ENCODE measurements at places on chromosomes 4 and X. TPM values are rescaled to one million over a fixed set of nuclear protein-coding genes. Genes with fewer than 3 reads are reported as not detected.

DNA sequence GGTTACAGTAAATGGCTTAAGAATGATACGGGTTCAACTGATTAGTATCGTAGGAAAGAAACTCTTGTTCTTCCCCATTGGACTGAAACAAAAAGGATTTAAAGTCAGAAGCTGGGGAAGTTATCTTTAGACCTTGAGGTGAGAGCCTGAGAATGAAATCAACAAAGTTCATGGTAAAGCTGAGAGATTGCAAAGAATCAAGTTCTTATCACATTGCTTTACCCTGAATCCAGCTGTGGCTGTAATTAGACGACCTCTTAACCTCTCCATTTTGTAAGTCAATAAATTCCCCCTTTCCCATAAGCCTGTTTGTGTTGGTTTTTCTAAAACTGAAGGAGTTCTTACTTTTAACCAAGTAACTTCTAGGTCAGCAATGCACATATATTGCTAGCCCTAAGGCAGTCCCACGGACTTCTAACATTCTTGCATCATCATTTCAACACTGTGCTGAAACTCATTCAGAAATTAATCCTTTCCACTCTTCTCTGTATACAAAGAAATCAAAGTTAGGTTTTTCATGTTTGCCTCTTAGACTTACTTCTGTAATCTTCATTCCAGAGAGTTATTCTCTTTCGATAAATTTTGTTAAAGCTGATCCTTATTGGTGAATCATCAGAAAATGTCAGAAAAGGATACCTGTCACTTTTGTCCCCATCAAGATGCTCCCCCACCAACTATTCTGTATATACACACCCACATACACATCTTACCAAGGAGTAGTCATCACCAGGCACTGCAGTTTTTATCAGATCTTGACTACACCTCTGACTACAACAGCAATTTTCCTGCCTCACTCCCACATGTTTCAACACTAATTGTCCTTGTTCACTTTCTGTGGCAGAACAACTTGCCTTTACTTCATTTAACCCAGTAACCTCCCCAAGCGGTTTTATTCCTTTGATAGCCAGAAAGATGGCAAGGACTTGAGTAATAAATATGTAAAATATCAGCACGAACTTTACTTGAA lies 77.9 kb upstream of the STK26 start:
- no peak overlapping the region for H3K27ac ChIP-seq
- no peaks in the 10 kb centered on the region for H3K36me3 ChIP-seq
- no peak for DNase-seq
- no peak overlapping the region for H3K4me3 ChIP-seq
- peaks cover 10% of the 10 kb centered on the region for H3K27me3 ChIP-seq

- H3K27me3 ChIP-seq: no peaks in the 10 kb centered on the region
- no peak overlapping the region for H3K4me3 ChIP-seq
- H3K36me3 ChIP-seq: peaks cover 2% of the 10 kb centered on the region
- no peak overlapping the region for H3K27ac ChIP-seq
- no peak for DNase-seq
Measured at GRCh38 chrX:14883826-14884225, 10.6 kb downstream of the MOSPD2 start.

GRCh38 chr4:61312526-61312925 lies 112.4 kb downstream of the ADGRL3 start:
- no peak overlapping the region for H3K4me3 ChIP-seq
- H3K27ac ChIP-seq: no peak overlapping the region
- H3K27me3 ChIP-seq: no peaks in the 10 kb centered on the region
- H3K36me3 ChIP-seq: no peaks in the 10 kb centered on the region
- DNase-seq: no peak
- H3K4me1 ChIP-seq: peaks cover 8% of the 10 kb centered on the region

GRCh38 chrX:69844636-69845035 lies 205.1 kb downstream of the AWAT2 start:
- H3K27ac ChIP-seq: no peak overlapping the region
- no peaks in the 10 kb centered on the region for H3K36me3 ChIP-seq
- no peak for DNase-seq
- no peaks in the 10 kb centered on the region for H3K4me1 ChIP-seq
- no peaks in the 10 kb centered on the region for H3K27me3 ChIP-seq

DNA sequence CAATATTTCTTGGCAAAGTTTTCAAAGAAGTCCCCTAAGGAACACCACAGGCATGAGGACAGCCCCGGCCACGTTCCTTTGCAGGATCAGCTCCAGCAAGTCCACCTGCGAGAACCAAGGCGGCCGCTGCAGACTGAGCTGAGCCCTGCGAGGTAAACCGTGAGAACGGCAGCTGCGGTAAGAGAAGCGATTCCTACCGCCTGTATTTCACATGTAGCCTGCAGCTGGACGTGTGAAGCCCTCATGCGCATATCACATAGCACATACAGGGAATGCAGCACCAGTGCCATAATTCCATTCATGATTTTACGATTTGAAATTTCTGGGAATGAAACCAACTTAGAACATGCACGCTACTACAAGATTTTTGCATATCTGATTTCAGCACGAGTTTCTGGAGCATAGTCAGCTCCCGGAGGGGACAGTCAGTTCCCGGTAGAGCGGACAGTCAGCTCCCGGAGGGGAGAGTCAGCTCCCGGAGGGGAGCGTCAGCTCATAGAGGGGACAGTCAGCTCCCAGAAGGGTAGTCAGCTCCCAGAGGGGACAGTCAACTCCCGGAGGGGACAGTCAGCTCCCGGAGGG lies 41.7 kb downstream of the FGFRL1 start:
- H3K36me3 ChIP-seq: no peaks in the 10 kb centered on the region
- H3K4me1 ChIP-seq: peaks cover 26% of the 10 kb centered on the region
- DNase-seq: no peak

DNA sequence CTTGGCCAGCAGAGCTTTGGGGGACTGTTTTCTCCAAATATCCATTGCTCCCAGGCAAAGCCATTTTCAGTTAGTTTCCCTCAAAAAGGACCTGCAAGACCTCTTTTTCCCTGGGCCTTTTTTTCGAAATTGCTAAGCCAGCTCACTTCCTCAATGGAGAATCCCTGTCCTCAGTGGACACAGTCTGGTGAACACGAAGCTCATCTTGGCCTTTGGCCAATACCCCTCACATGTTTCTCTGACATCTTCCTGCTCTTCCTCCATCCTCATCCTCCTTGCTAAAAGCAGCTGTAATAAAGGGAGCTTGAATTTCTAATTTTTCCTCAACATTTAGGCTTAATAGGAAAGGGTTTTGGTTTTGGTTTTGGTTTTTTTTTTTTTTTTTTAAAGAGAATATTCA lies 17.6 kb upstream of the PRPS1 start:
- no peaks in the 10 kb centered on the region for H3K27me3 ChIP-seq
- H3K36me3 ChIP-seq: no peaks in the 10 kb centered on the region
- peaks cover 4% of the 10 kb centered on the region for H3K4me1 ChIP-seq

GRCh38 chrX:107716118-107716684 lies 59.4 kb downstream of the TSC22D3 start:
- no peak for DNase-seq
- H3K27me3 ChIP-seq: no peaks in the 10 kb centered on the region
- peaks cover 16% of the 10 kb centered on the region for H3K36me3 ChIP-seq
- H3K27ac ChIP-seq: peak overlapping the region; percentile 99
- H3K4me1 ChIP-seq: peaks cover 45% of the 10 kb centered on the region

DNA sequence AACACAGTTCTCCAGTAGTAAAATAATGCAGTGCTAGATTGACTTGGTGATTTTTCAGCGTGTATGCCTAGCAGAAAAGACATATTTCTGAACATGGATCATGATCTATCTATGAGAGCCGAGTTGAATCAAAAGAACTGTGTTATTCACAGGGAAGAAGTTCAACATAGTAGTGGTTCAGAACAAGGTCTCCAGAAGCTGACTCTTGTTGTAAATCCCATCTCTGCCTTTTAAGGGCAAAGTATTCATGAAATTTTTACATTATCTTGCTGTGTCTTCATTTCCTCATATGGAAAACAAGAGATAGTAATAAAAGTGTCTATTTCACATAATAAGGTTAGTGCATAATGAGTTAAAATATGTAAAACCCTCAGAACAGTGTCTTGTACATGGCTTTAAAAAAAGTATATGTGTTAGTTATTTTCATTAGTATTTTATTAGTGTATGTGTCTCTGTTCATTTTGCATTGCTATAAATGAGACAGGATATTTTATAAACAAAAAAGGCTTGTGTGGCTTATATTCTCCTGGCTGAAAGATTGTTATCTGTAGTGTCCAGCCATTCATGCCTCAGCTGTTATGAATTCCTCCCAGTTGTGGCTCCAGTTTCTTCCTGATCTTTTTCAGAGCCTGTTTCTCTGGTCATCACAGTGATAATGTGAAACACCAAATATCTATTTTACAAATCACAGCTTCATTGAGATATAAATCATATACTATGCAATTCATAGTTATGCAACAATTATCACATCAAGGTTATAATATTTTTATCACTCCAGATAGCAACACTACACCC lies 1351.2 kb downstream of the STIM2 start:
- no peaks in the 10 kb centered on the region for H3K36me3 ChIP-seq
- no peak overlapping the region for H3K27ac ChIP-seq
- no peak overlapping the region for H3K4me3 ChIP-seq

GRCh38 chr4:123790681-123791080 lies 394.1 kb downstream of the SPRY1 start:
- no peak overlapping the region for H3K27ac ChIP-seq
- H3K4me3 ChIP-seq: no peak overlapping the region

GRCh38 chrX:97522307-97522706 lies 638.6 kb downstream of the RPA4 start:
- H3K4me1 ChIP-seq: no peaks in the 10 kb centered on the region
- H3K4me3 ChIP-seq: no peak overlapping the region
- H3K36me3 ChIP-seq: no peaks in the 10 kb centered on the region
- no peak for DNase-seq

DNA sequence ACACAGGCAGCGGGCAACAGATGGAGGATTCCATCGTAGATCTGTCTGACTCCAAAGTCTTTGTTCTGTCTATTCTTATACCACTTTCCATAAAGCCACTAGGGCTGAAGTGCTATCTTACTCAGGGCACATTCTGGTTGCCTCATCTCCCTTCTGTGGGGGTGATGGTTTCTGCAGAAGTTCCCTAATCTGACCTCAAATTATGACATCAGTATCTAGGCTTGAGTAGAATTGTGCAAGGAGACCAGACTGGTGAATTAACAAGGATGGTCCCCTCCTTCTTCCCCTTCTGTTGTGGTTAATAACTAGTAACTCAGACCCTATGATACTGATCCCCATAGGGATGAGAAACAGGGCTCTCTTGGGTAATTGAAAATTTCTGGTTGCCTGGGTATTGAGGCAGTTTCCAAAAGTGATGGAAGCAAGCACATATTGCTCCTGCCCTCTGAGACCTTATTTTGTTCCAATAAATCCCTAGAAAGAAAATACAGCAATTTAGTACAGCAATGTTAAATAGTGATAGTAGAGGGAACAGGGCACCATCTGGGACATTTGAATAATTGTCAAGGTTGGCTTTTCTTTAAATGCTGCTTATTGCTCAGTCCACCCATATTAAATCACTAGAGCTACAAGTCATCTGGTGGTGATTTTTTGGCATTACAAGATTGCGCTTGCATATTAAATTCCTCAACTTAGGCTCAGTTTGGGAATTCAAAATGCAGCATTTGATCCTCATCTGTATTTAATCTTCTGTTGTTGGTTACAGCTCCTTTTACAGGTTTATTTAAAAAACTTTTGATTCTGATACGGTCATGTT lies 57.3 kb upstream of the AP1S2 start:
- H3K36me3 ChIP-seq: no peaks in the 10 kb centered on the region
- peaks cover 14% of the 10 kb centered on the region for H3K27me3 ChIP-seq
- no peak overlapping the region for H3K27ac ChIP-seq
- no peak for DNase-seq

DNA sequence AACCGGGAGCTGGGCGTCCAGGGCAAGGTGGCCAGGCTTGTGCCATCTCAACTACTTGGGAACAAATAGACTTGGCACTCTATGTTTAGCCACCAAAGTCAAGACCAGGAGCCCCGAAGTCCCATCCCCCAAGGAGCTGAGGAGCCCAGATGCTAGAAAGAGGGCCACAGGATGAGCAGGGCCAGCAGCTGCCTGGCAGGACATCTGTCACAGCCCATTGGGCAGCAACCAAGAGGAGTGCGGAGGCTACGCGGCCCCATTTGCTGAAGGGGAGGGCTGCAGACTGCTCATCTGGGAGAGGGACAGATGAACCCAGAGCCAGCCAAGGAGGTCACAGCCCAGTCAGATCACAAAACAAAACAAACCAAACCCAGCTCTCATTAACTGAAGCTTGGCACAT lies 22.9 kb upstream of the SOWAHD start:
- peaks cover 3% of the 10 kb centered on the region for H3K27me3 ChIP-seq
- DNase-seq: no peak
- peaks cover 9% of the 10 kb centered on the region for H3K4me1 ChIP-seq
- H3K4me3 ChIP-seq: no peak overlapping the region
- no peaks in the 10 kb centered on the region for H3K36me3 ChIP-seq

DNA sequence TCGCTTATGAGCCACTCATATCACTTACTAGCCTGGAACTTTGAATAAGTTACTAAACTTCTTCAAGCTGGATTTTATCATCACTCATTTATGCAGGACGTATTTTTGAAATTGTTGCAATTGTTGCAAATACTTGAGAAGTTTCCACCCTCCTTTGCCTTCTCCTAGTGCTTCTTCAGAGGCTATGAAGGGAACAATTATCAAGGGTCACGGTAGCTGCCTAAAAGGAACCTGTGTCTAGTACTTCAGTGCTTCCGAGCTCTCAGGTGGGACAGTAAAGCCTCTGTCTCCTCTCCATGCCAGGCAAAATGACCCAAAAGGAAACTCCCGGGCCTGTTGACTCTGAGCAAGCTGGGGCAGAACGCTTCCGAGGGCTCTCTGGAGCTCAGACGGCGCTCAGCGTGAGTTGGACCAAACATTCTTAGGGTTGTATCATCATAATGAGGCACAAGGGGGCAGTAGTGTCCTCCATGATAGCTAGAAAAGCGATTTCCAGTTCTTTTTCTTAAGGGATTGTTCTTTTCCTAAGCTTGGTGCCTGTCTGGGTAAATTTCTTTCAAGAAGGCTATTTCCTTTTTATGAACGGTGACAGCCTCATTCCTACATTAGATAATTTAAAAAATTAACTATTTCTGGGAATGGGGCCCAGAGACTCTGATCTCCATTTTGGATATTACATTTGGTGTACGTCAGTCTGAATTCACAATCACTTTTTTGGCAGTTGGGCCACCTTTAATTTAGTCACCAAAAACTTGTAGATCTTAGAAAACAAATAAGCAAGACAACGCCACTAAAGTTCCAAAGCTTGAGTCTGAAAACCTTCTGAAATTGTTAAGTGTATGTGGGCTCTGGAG lies 73.1 kb downstream of the PACRGL start:
- H3K27ac ChIP-seq: no peak overlapping the region
- H3K27me3 ChIP-seq: peaks cover 26% of the 10 kb centered on the region
- no peak for DNase-seq
- no peaks in the 10 kb centered on the region for H3K36me3 ChIP-seq
- peaks cover 2% of the 10 kb centered on the region for H3K4me1 ChIP-seq

The CENPI gene
- total RNA-seq: 5.5 TPM

The FAM47A gene
- not detected for total RNA-seq

The SMARCA1 gene
- 121 TPM for total RNA-seq

The NHSL2 gene
- total RNA-seq: 7.3 TPM

The ADH1B gene
- 5.7 TPM for total RNA-seq

Measured in osteocyte (in vitro differentiated cells).